Stimulated activated CD4-positive, alpha-beta T cell treated with anti-CD3 and anti-CD28 coated beads, Interleukin-4, amount 100 ng/mL, for 1 hour (primary cell): ENCODE measurements at places on chromosomes 6 and 20.

GRCh38 chr6:15386110-15386755, 140.4 kb downstream of the JARID2 start:
- no peak for DNase-seq

GRCh38 chr6:83952830-83953229, 80.7 kb upstream of the MRAP2 start:
- no peak for DNase-seq

- DNase-seq: no peak
Measured at GRCh38 chr6:55058682-55059081, 115.6 kb upstream of the HCRTR2 start.

GRCh38 chr6:158031381-158032353, 50.0 kb downstream of the SYNJ2 start:
- no peak for DNase-seq

DNA sequence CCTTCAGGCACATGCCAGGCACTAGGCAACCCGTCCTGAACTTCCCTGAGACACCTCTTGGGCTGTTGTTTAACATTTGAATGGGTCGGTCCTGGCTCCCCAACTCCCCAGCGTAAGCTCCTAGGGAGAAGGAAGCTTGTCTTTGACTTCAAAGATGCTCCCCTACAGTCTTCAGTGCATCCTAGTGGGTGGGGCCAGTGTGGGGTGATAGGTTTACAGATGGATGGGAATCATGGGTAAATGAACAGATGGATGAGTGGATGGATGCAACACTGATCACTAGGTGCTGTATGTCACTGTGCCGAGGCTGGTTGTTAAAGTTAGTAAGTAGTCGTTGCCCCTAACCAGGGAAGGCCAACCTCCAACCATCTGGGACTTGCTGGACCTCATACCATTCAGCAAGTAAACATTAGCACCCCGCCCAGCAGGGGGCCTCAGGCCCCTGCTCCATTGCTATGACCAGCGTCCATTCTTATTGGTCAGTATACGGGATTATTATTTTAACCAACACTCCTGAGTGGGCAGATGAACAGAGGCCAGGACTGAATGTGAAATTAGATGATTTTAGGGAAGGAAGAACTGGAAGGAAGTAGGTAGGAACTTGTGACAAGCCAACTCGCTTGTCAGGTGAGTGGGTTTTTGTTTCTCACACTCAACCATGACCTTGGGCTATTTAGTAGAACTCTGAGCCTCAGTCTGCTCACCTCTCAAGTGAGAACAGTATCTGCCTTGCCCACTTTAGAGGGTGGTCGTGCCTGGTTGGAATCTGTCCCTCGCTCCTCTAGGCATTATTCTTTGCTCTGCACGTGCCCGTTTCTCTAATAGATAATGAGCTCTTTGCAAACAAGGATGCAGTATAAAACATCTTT, 82.9 kb upstream of the FOXP4 start:
- peak; percentile 16 for DNase-seq

DNA sequence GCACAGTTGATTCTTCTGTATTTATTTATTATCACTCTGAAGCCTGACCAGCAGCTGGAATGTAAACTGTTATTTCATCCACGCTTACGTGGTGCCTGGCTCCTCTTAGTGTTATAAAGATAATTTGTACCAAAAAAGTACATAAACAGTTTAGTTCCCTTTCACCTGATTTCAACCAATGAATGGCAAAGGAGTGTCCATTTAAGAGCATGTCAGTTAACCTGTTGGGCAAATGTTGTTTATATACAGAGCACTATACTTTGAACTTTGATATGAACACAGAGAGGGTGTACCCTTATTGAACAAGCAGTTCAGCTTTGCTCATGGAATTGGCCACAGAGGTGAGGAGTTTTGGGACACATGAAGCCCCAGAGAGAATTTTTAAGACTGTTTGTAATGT, 7.2 kb upstream of the CTCFL start:
- no peak for DNase-seq

GRCh38 chr6:136677822-136678221, 114.5 kb downstream of the MAP3K5 start:
- DNase-seq: no peak

GRCh38 chr6:87473419-87473903, 687 bp downstream of the SLC35A1 start:
- peak; percentile 61 for DNase-seq

DNA sequence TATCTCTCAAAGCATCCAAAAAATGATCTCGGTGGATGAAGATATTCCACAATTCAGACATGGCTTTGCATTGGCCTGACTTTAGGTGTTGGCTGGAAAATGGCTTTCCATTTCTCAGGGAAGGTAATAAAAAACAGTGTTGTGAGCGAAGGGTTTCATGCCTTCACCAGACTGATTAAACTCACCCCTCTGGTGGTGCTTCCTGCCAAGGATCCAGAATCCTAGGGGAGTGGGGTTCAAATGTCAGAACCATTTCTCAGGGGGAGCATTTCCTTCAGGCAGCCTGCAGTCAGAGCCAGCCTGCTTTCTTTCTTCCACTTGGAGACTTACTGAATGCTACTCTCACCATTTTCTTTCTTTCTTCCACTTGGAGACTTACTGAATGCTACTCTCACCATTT, 45.7 kb upstream of the SMIM28 start:
- no peak for DNase-seq
